ENCODE measurements at places on chromosomes 1 and 21. TPM values are rescaled to one million over a fixed set of nuclear protein-coding genes. Genes with fewer than 3 reads are reported as not detected.

The DEPDC1 gene
- total RNA-seq: not detected

The CACHD1 gene
- 21.6 TPM for total RNA-seq

DNA sequence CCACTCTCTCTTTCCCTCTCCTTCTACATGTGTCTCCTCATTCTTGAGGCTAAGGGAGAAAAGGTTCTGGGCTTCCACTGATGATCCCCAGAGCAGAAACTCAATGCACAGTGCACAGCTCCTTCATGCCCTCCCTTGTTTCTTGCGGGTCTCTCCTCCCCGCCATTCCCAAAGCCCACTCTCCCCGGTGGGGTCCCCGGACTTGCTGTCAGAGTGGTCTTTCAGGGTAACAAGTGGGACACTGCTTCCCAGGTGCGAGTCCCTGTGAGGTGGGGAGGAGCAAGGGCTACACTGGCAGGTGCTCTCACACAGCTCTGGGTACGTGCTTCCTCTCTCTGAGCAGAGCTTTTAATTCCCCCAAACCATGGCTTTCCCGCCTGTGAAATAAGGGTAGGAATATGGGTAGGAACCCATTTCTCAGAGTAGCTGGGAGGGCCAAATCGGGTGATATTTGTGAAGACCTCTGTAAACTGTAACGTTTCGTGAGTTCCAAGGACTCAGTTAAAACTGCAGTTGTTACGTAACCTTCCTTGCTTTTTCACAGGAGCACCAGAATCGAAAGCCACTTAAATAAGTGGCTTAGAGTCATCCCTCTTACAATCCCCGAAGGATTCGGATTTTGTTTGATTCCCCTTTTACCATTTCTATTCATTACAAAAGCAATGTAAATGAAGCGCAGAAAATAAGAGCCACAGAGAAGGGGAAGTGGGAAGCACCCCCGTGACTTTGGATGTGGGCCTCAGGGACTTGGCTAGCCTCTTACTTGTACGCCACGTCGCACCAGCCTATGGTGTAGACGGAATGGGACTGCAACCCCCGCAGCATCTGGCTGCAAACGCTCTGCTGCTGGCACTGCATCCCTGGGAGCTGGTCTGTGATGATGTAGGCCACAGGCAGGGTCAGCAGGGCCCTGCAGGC is 6.2 kb downstream of the PGLYRP3 start:
- no peak overlapping the region for H3K4me3 ChIP-seq
- no peak overlapping the region for H3K27ac ChIP-seq
- H3K36me3 ChIP-seq: no peaks in the 10 kb centered on the region
- no peaks in the 10 kb centered on the region for H3K27me3 ChIP-seq

DNA sequence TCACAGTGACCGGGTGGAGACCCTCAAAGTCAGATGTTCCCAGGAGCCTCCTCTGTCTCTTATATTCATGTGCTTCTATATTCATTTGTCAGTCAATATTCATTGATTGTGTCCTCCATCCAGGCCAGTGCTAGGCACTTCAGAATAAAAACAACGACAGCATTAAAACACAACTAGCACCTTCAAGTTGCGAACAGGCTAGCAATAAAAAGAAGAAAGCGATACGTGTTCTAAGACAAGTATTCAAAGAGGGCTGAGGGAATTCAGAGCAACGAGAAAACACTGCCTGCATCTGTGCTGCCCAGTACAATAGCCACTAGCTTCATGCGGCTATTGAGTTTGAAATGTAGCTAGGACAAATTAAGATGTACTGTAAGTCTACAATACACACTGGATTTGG is 138.0 kb downstream of the PLXNA2 start:
- DNase-seq: no peak
- no peak overlapping the region for H3K27ac ChIP-seq
- no peaks in the 10 kb centered on the region for H3K36me3 ChIP-seq
- no peaks in the 10 kb centered on the region for H3K4me1 ChIP-seq

DNA sequence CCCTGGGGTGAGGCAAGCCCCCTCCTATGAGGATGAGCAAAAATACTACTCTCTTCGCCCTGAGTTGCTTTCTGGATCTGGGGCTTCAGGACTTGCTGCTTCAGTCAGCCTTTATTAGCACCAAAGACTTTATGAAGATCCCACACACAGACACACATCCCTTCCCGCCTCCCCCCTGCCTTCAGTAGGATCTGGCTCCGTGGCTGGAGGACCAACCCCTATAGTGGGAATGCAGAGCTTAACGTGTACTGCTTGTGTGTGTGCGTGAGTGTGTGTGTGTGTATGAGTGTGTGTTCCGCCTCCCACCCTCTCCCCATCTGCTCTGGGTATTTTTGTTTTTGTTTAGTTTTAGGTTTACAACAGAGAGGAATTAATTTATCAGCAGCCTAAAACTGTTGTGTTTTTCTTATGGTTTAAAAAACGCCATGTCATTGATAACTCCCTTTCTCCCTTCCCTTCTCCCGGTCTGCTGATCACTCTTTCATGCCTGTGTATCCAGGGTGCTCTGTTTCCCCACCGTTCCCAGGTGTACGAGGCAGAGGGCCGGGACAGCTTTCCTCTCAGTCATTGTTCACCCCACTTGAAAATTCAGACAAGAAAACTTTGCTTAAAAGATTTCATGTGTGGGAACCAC is 27.5 kb upstream of the ZFP69B start:
- H3K36me3 ChIP-seq: no peaks in the 10 kb centered on the region
- no peaks in the 10 kb centered on the region for H3K4me1 ChIP-seq
- H3K27ac ChIP-seq: no peak overlapping the region
- no peak for DNase-seq

GRCh38 chr1:169513208-169513607 is 27.5 kb upstream of the SLC19A2 start:
- H3K27me3 ChIP-seq: no peaks in the 10 kb centered on the region
- H3K4me3 ChIP-seq: no peak overlapping the region
- DNase-seq: no peak
- no peaks in the 10 kb centered on the region for H3K36me3 ChIP-seq
- H3K4me1 ChIP-seq: no peaks in the 10 kb centered on the region
- H3K27ac ChIP-seq: peak overlapping the region; percentile 73

DNA sequence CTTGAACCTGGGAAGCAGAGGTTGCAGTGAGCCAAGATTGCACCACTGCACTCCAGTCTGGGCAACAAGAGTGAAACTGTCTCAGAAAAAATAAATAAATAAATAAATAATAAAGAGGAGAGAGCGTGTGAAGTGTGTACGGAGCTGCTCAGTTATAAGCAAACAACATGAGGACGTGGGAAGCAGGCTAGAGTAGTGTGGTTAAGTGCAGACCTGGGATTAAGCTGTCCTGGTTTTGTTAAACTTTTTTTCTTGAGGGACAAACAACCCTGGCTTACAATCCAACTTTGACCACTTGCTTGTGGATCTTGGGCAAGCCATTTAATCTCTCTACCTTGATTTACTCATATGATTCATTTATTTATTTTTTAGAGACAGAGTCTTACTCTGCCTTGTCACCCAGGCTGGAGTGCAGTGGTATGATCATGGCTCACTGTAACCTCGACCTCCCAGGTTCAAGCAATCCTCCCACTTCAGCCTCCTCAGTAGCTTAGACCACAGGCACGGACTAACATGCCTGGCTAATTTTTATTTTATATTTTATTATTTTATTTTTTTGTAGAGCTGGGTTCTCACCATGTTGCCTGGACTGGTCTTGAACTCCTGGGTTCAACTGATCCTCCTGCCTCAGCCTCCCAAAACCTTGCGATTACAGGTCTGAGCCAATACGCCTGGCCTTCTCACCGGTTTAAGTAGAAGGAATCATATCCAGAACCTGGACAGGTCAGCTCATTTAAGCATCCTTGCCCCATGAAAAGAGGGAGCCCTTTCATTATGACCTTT is 52.7 kb downstream of the RPS6KA1 start:
- DNase-seq: no peak
- no peaks in the 10 kb centered on the region for H3K36me3 ChIP-seq
- no peak overlapping the region for H3K27ac ChIP-seq
- no peak overlapping the region for H3K4me3 ChIP-seq
- no peaks in the 10 kb centered on the region for H3K4me1 ChIP-seq

GRCh38 chr1:101158424-101158823 is 78.4 kb upstream of the S1PR1 start:
- no peaks in the 10 kb centered on the region for H3K4me1 ChIP-seq
- DNase-seq: no peak
- no peak overlapping the region for H3K27ac ChIP-seq
- no peak overlapping the region for H3K4me3 ChIP-seq

DNA sequence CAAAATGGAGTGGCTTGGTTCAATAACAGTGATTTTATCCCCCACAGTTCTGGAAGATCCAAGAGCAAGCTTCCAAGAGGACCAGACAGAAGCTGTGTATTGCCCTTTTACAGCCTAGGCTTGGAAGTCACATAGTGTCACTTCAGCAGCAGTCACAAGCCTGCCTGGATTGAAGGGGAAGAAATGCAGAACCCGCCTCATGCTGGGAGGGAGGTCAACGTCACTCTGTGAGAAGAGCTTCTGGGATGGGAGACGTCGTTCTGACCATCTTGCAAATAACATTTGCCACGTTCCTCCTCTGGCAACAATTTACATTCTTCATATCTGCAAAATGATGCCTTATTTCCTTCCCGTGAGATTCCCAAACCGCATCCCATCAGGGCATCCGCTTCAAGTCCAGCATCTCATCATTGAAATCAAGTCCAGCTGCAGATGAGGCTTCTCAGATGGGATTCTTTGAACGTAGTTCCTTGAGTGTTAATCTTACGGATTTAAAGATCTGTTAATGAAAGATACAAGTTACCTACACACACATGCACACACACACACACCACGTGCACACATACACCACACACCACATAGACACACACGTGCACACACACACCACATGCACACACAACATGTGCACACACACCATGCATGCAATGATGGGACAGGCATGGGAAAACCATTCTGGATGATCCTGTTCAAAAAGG is 23.9 kb upstream of the KIF1B start:
- H3K4me1 ChIP-seq: no peaks in the 10 kb centered on the region
- no peak overlapping the region for H3K4me3 ChIP-seq
- DNase-seq: no peak

GRCh38 chr21:27681038-27681437 is 714.1 kb upstream of the ADAMTS5 start:
- H3K27ac ChIP-seq: no peak overlapping the region
- no peak for DNase-seq
- H3K36me3 ChIP-seq: no peaks in the 10 kb centered on the region
- no peaks in the 10 kb centered on the region for H3K27me3 ChIP-seq

DNA sequence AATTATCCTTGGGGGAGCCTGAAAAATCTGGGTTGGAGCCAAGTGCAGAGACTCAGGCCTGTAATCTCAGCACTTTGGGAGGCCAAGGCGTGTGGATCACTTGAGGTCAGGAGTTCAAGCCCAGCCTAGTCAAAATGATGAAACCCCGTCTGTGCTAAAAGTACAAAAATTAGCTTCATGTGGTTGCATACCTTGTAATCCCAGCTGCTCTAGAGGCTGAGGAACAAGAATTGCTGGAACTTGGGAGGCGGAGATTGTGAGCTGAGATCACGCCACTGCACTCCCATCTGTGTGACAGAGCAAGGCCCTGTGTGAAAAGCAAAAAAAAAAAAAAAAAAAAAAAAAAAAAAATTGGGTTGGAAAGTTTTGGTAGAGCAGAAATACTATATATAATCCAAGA is 1563.6 kb upstream of the PRMT6 start:
- no peak overlapping the region for H3K4me3 ChIP-seq
- DNase-seq: no peak
- no peaks in the 10 kb centered on the region for H3K4me1 ChIP-seq
- H3K27me3 ChIP-seq: no peaks in the 10 kb centered on the region

DNA sequence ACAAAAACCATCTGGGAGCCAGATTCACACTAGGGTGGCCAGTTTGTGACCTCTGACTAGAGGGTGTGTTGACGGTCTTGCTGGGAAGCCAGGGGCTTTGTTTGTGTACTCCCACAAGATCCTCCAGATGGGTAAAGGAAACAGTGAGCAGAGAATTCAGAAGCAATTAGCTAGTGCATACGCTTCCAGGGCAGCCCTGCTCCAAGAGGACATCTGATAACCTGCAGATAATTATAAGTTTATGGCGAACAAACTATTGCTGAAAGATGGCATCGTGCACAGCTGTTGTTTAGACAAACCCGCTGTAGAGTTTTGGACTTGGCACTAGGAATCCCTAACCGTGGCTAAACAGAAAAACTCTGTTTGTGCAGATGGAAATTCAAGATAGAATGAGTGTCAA is 326.4 kb downstream of the TGFB2 start:
- H3K4me3 ChIP-seq: no peak overlapping the region
- no peaks in the 10 kb centered on the region for H3K27me3 ChIP-seq
- H3K4me1 ChIP-seq: no peaks in the 10 kb centered on the region
- no peak for DNase-seq
- no peak overlapping the region for H3K27ac ChIP-seq
- H3K36me3 ChIP-seq: no peaks in the 10 kb centered on the region

The SPAG17 gene
- 5.9 TPM for total RNA-seq

- no peaks in the 10 kb centered on the region for H3K36me3 ChIP-seq
- no peaks in the 10 kb centered on the region for H3K4me1 ChIP-seq
- no peak overlapping the region for H3K27ac ChIP-seq
- DNase-seq: no peak
- H3K4me3 ChIP-seq: no peak overlapping the region
- H3K27me3 ChIP-seq: no peaks in the 10 kb centered on the region
These were observed 5.7 kb downstream of the ALG14 start for GRCh38 chr1:95067062-95067461.

DNA sequence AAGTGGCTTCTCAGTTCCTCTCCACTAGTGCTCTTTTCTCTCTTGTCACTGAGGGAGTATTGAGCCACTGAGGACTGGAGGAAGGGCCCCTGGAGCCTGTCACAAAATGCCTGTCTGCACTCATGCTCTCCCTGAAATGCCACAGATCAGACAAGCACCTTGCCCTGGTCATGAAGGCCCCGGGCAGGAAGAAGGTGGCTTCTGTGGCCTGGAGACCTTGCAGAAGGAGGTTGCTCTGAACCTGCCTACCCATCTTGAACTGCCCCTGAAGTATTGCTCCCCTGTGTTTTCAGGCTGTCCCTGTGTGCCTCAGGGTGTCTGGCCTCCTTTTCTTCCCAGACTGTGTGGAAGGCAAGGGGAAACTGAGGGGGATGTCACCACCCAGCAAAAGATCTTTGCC is 3.1 kb downstream of the PKP1 start:
- no peaks in the 10 kb centered on the region for H3K4me1 ChIP-seq
- DNase-seq: no peak
- no peaks in the 10 kb centered on the region for H3K36me3 ChIP-seq
- peaks cover 4% of the 10 kb centered on the region for H3K27me3 ChIP-seq
- H3K4me3 ChIP-seq: no peak overlapping the region
- H3K27ac ChIP-seq: peak overlapping the region; percentile 86

The CD244 gene
- 0.64 TPM for total RNA-seq

The CTSE gene
- under 0.01 TPM for total RNA-seq

DNA sequence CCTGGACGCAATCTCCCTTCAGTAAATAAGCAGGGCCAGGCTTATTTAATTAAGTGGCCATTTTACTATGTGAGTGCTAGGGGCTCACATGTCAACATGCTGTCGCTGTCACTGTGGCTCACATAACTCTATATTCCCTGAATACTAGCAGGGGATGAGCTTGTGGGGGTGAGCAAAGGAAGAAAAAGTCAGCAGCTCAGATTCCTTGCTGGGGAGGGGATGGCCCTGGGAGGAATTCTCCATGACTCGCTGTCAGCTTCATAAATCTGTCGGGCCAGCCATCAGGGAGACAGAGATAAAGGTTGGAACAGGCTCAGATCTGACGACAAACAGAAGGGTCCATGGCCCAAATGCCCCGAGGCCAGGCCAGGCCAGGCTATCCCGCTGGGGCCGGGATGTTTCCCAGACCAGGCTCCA is 26.0 kb upstream of the PLEKHG5 start:
- no peaks in the 10 kb centered on the region for H3K27me3 ChIP-seq

- no peaks in the 10 kb centered on the region for H3K36me3 ChIP-seq
- no peaks in the 10 kb centered on the region for H3K4me1 ChIP-seq
- H3K27me3 ChIP-seq: no peaks in the 10 kb centered on the region
These were observed 17.4 kb upstream of the SLC22A15 start for GRCh38 chr1:115958866-115959265.

Data from breast epithelium (tissue), 4 donors.